GM23248 (cell line): ENCODE measurements at places on chromosomes 7 and 10. TPM values are rescaled to one million over a fixed set of nuclear protein-coding genes. Genes with fewer than 3 reads are reported as not detected.

GRCh38 chr10:99872367-99873162, 90.1 kb downstream of the ABCC2 start:
- peaks cover 30% of the 10 kb centered on the region for H3K36me3 ChIP-seq
- DNase-seq = peak; percentile 42
- H3K4me1 ChIP-seq = no peaks in the 10 kb centered on the region
- no peak overlapping the region for H3K4me3 ChIP-seq
- no peak overlapping the region for H3K27ac ChIP-seq

- no peak for DNase-seq
- no peaks in the 10 kb centered on the region for H3K36me3 ChIP-seq
- H3K4me3 ChIP-seq = no peak overlapping the region
- H3K4me1 ChIP-seq = peaks cover 7% of the 10 kb centered on the region
Observed at GRCh38 chr10:129709627-129710509, 242.8 kb downstream of the MGMT start.

- peaks cover 22% of the 10 kb centered on the region for H3K4me1 ChIP-seq
- DNase-seq = no peak
- H3K27ac ChIP-seq = no peak within 1 kb of the TSS
- no peaks in the 10 kb centered on the region for H3K27me3 ChIP-seq
Observed at GRCh38 chr7:76424413-76425111, at the start of gene ZP3. Gene ZP3 (plus strand): TSS chr7:76424950. CDS start chr7:76424965, 15 bp downstream.

DNA sequence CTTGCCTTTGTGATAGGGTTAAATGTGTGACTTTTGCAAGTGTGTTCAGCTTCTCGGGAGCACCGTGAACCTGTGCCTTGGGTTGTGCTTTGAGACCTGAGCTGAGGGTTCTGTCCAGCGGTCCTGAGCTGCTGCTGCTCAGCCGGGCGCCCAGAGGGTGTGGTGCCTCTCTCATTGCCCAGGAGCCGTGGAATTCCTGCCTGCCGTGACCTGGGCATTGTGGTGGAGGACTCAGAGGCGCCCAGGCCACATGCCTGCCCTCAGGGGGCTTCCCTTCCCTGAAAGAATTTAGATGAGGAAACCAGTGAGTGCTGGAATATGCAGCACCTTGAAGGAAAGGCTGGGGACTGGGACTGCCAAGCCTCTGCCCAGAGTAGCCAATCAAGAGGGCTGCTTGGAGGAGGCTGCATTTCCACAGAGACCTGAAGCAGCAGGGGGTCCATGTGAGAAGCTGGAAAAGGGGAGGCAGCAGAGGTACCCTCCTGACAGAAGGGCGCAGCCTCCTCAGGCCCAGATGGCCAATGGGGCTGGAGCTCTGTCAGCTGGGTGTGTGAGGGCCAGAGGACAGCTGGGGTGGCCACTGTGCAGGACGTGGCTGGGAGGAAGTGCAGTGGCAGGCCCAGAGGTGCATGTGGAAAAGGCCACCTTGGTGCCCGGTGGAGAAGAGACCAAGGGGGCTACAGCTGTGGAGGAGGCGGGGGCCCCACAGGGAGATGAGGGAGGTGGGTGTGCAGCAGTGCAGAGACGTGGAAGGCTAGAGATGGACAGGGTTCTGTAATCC, 107.3 kb downstream of the NKX6-2 start:
- no peak overlapping the region for H3K4me3 ChIP-seq
- H3K4me1 ChIP-seq = no peaks in the 10 kb centered on the region
- no peaks in the 10 kb centered on the region for H3K36me3 ChIP-seq

DNA sequence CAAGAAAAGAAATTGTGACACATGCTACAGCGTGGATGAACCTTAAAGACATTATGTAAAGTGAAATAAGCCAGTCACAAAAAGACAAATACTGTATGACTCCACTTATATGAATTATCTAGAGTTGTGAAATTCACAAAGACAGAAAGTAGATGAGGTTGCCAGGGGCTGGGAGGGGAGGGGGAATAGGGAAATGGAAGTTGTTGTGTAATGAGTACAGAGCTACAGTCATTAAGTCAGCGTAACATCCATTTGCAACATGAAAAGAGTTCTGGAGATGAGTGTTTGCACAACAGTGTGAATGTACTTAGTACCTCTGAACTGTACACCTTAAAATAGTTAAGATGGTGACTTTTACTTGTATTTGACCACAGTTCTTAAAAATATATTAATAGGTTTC, 112.1 kb upstream of the CDK1 start:
- H3K27me3 ChIP-seq = 0 out of 2 replicates have a peak, but pooled peaks cover 1% of the 10 kb centered on the region
- H3K4me1 ChIP-seq = peaks cover 22% of the 10 kb centered on the region
- no peak overlapping the region for H3K27ac ChIP-seq
- H3K36me3 ChIP-seq = no peaks in the 10 kb centered on the region

DNA sequence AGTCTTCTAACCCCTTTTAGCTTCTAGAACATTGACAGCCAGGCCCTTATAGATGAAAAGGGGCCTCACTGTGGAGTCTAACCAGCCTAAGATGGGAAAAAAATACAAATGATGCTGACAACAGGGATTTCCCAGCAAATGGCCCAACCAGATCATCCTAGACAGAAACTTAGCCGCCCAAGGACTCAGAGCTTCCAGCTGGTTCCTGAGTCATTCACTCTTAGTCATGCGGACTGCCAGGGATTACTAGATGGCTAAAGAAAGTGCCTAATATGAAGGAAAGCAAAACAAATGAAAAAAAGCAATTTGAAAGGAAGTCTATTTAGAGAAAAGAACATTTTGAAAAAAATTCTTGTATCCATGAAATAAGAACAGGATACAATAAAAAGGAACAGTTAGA, 23.7 kb downstream of the TSPAN14 start:
- DNase-seq = peak; percentile 86
- H3K4me3 ChIP-seq = no peak overlapping the region
- peak overlapping the region; percentile 48 for H3K27ac ChIP-seq

- H3K4me3 ChIP-seq = no peak overlapping the region
- no peak for DNase-seq
- H3K36me3 ChIP-seq = no peaks in the 10 kb centered on the region
- peaks cover 30% of the 10 kb centered on the region for H3K27me3 ChIP-seq
- no peak overlapping the region for H3K27ac ChIP-seq
Observed at GRCh38 chr10:28331066-28331465, 28.2 kb upstream of the MPP7 start.

DNA sequence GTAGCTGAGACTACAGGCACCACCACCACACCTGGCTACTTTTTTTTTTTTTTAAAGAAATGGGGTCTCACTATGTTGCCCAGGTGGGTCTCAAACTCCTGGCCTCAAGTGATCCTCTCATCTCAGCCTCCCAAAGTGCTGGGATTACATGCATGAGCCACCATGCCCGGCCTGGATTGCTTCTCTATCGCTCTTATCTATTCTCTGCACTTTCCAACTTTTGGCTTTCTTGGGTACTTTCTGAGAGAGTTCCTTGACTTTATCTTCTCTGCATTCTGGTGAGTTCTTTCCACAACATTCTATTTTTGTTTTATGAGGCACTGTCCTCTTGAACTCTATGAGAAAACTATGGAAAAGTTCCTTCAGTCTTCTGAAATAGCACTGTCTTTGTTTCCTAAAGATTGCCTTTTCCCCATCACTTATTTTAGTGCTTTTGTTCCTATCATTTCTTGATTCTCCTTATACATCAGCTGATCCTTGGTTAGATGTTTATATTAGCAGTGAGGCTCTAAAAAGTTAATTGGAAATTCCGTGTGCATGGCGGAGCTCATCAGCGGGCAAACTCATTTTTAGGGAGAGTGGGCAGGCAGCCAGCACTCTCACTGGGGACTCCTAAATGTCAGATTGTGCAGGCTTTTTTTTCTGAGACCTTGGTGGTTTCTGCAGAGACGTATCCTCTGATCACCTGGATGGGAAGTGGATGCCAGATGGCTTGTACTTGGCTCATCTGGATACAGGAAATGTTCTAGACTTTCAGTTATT, 43.9 kb downstream of the HIP1 start:
- no peaks in the 10 kb centered on the region for H3K36me3 ChIP-seq
- DNase-seq = no peak
- no peak overlapping the region for H3K27ac ChIP-seq
- H3K27me3 ChIP-seq = no peaks in the 10 kb centered on the region

DNA sequence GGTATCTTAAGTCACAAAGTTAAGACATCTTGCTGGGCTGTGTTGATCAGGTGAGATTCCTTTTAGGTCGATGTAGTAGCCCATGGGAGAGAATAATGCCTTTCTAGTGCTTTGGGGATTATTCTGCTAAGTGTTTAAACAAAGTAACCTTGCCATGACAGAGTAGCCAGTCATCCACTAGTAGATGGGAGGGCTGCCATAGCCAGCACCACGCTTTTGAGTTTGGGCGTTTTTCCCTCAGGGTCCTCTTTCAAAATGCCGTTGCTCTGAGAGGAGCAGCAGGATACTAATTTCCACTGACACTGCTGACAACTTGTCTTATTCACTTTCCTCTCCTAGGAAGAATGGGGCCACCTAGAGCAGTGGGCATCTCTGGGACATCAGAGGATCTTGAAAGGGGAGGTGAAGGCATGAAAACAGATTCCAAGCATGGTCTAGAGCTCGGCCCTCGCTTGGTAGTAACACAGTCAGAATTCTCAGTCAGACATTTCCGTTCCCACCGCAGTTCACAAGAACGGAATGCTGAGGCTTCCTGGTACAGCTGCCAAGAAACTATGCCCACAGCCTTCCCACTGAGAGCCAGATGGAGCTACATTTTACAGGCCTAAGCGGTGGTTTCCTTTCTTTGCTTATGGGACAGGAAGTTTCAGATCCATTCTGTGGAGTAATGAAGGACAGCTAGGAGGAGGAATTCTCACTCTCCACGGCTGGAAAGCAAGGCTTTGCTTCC, 15.3 kb upstream of the RSU1 start:
- H3K4me1 ChIP-seq = peaks cover 40% of the 10 kb centered on the region
- DNase-seq = peak; percentile 98
- peak overlapping the region; percentile 55 for H3K4me3 ChIP-seq

DNA sequence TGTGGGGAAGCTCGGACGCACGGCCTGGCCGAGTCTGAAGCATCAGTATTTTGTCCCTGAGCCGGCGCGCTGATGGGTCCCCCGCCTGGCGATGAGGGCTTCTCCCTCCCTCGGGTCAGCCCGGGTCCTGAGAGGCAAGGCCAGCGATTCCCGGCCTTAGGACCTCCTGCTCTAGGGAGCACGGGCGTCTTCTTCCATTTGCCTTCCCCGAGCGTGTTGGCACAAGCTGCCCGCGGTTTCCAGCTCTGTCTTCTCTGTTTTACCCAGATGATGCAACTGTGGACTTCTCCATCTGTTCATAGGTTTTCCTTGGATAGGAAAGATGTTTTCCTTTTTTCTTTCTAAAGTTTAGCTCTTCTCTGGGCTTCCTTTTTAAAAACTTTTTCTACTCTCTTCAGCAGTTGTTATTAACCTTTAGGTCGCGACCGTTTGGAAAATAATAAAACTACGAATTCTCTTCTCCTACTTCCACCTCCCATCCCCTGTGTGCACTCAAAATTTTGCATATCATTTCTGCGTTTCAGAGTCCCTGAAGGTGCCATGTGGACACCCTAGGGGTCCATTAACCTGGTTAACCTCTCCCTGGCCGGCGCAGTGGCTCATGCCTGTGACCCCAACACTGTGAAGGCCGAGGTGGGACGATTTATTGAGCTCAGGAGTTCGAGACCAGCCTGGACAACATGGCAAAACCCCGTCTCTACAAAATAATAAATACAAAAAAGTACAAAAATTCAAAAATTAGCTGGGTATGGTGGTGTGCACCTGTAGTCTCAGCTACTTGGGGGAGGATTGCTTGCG, 1.4 kb upstream of the SLC25A28 start:
- peak; percentile 87 for DNase-seq
- H3K4me1 ChIP-seq = peaks cover 28% of the 10 kb centered on the region
- H3K4me3 ChIP-seq = peak overlapping the region; percentile 87
- peak overlapping the region; percentile 97 for H3K27ac ChIP-seq

- H3K36me3 ChIP-seq = no peaks in the 10 kb centered on the region
- no peak overlapping the region for H3K4me3 ChIP-seq
- peaks cover 25% of the 10 kb centered on the region for H3K4me1 ChIP-seq
- no peaks in the 10 kb centered on the region for H3K27me3 ChIP-seq
- no peak for DNase-seq
Observed at GRCh38 chr10:15295537-15296325, 75.4 kb downstream of the FAM171A1 start.

DNA sequence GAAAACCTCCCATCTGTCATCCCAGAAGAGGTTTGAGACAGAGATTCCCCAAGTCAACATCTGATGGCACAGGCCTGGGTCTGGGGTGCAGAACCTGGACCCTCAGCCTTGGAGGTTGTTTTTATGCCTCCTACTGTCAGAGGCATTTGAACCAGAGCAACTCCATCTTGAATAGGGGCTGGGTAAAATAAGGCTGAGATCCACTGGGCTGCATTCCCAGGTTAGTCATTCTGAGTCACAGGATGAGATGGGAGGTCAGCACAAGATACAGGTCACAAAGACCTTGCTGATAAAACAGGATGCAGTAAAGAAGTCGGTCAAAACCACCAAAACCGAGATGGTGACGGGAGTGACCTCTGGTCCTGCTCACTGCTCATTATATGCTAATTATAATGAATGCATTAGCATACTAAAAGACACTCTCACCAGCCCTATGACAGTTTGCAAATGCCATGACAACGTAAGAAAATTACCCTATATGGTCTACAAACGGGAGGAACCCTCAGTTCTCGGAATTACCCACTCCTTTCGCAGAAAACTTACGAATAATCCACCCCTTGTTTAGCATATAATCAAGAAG, 92.0 kb downstream of the ITGA8 start:
- H3K27me3 ChIP-seq = no peaks in the 10 kb centered on the region
- H3K27ac ChIP-seq = no peak overlapping the region
- H3K36me3 ChIP-seq = no peaks in the 10 kb centered on the region
- peak; percentile 5 for DNase-seq

GRCh38 chr10:1631282-1631681, 106.0 kb downstream of the ADARB2 start:
- H3K27ac ChIP-seq = no peak overlapping the region
- no peak overlapping the region for H3K4me3 ChIP-seq
- H3K27me3 ChIP-seq = no peaks in the 10 kb centered on the region
- H3K4me1 ChIP-seq = no peaks in the 10 kb centered on the region
- DNase-seq = no peak

DNA sequence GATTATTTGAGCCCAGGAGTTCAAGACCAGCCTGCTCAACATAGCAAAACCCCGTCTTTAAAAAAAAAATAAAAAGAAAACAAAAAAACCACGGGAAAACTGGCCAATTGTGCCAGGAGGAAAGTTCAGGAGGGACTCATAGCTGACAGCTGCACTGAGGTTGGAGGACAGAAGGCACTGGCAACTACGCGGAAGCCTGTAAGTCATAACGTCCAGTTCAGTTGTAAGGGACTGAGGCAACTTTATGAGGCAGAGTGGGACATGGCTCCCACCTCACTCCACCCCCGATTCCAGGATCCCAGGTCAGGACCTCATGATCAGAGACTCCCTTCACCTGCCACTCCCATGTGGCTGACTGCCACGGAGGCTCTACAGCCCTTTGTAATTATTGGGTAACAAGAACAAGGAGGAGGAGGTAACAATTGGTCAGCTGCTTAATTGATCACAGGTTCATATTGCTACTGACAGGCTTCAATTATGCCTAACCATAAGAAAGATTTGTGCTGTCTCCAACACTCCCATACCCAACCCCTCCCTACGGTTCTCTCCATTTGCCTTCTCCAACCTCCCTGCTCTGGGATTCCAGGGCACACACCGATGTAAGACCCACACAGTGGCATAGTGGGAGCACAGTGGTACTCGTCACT, 1.9 kb upstream of the CCL24 start:
- no peaks in the 10 kb centered on the region for H3K4me1 ChIP-seq
- H3K27me3 ChIP-seq = no peaks in the 10 kb centered on the region
- no peaks in the 10 kb centered on the region for H3K36me3 ChIP-seq
- no peak for DNase-seq
- H3K4me3 ChIP-seq = no peak overlapping the region
- H3K27ac ChIP-seq = no peak overlapping the region

The UTF1 gene
- not detected in 2 replicates for total RNA-seq

The CTAGE15 gene
- total RNA-seq = not detected in 2 replicates
